Neural cell (in vitro differentiated cells): ENCODE measurements at places on chromosomes 12 and 14. TPM values are rescaled to one million over a fixed set of nuclear protein-coding genes. Genes with fewer than 3 reads are reported as not detected.

Gene CLEC2A
- not detected in 2 replicates for polyA plus RNA-seq

Gene NTF3
- polyA plus RNA-seq, result not detected in 2 replicates

Gene CLEC14A
- 0.12 TPM in 1 of 2 replicates, not detected in the other for polyA plus RNA-seq

Gene LGMN
- 48.0 and 64.0 TPM in 2 replicates for polyA plus RNA-seq

Gene ORAI1
- polyA plus RNA-seq, result 0.78 and 5.2 TPM in 2 replicates

Gene CABP1
- polyA plus RNA-seq, result 0.44 and 0.71 TPM in 2 replicates

Gene SLC2A14
- not detected in 2 replicates for polyA plus RNA-seq

Gene KCNH3
- polyA plus RNA-seq, result 0.63 and 3.0 TPM in 2 replicates

Gene PYGL
- polyA plus RNA-seq, result 0.10 TPM in 1 of 2 replicates, not detected in the other

Gene DDIT3
- 24.0 and 25.8 TPM in 2 replicates for polyA plus RNA-seq

Gene MAP1LC3B2
- 1.8 and 3.9 TPM in 2 replicates for polyA plus RNA-seq

Gene TCL1B
- not detected in 2 replicates for polyA plus RNA-seq

Gene TSHR
- polyA plus RNA-seq, result not detected in 2 replicates

Gene MORN3
- 1.1 and 3.4 TPM in 2 replicates for polyA plus RNA-seq

Gene HIP1R
- 270 and 297 TPM in 2 replicates for polyA plus RNA-seq

Gene DBX2
- 0.07 and 0.22 TPM in 2 replicates for polyA plus RNA-seq

Gene GYS2
- 0.14 TPM in 1 of 2 replicates, not detected in the other for polyA plus RNA-seq

Gene FBRSL1
- 11.9 and 37.0 TPM in 2 replicates for polyA plus RNA-seq

Gene RHEBL1
- 0.68 TPM in 1 of 2 replicates, not detected in the other for polyA plus RNA-seq

Gene DIABLO
- 157 and 171 TPM in 2 replicates for polyA plus RNA-seq

Gene CMKLR1
- polyA plus RNA-seq, result 0.06 TPM in 1 of 2 replicates, not detected in the other

Gene MOAP1
- 224 and 225 TPM in 2 replicates for polyA plus RNA-seq

Gene VWF
- polyA plus RNA-seq, result not detected in 2 replicates

Gene ATXN7L3B
- 84.0 and 90.3 TPM in 2 replicates for polyA plus RNA-seq

Gene ZDHHC22
- 4.3 and 5.1 TPM in 2 replicates for polyA plus RNA-seq

Gene KITLG
- polyA plus RNA-seq, result 5.2 and 6.2 TPM in 2 replicates

Gene CCDC88C
- 20.1 and 33.8 TPM in 2 replicates for polyA plus RNA-seq

Gene NOVA1
- polyA plus RNA-seq, result 119 and 121 TPM in 2 replicates

Gene GNB3
- 18.8 and 19.0 TPM in 2 replicates for polyA plus RNA-seq

Gene OAS1
- polyA plus RNA-seq, result not detected in 2 replicates

Gene GPR135
- polyA plus RNA-seq, result 2.9 and 3.0 TPM in 2 replicates

Gene PROX2
- polyA plus RNA-seq, result not detected in 2 replicates

Gene DHRS2
- polyA plus RNA-seq, result 1.3 and 2.1 TPM in 2 replicates

Gene DEPDC4
- polyA plus RNA-seq, result 1.2 TPM in 1 of 2 replicates, not detected in the other

Gene GLS2
- polyA plus RNA-seq, result 7.4 and 10.5 TPM in 2 replicates
